AG09309 (cell line): ENCODE measurements at places on chromosomes 6 and 20.
A peak's percentile ranks its signal among the peaks of the same experiment; 100 is the strongest.

DNA sequence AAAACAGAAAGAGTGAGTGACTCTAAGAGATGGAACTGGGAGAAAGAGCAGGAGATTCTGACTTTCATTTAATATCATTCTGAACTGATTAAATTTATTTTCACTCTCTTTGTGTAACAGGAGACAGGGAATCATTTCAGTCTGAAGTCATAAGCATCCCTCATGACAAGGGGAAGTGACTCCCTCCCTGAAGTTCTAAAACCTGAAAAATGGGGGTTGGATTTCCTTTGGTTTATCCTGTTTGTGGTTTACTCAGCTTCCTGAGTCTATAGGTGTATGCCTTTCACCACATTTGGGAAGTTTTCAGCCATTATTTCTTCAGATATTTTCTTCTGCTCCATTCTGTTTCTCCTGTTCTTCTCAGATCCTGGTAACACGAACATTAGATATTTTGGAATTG, 3.4 kb upstream of the FKBP1A start:
- DNase-seq: no peak

DNA sequence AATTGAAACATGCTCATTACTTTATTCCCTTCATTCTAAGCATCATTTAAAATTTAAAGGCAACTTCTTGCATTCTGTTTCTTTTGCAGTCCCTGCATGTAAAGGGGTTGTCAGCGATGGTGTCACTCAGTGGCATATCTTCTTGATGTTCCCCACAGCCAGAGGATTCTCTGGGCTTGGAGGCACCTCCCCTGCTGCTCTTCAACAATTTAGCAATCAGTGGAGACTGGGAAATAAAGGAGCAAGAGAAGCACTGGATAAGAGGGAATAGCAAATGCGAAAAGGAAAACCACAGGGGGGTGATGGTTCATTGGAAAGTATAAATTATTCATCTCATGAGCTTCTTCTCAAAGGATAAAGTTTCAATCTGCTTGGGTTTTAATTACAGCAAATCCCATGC, 30.7 kb upstream of the MC3R start:
- DNase-seq: no peak

- no peak for DNase-seq
These were observed 544 bp upstream of the TP53INP2 start for GRCh38 chr20:34703424-34704176.

- no peak for DNase-seq
These were observed 197.4 kb upstream of the PRSS16 start for GRCh38 chr6:27049863-27050781.

- DNase-seq: no peak
These were observed 400.8 kb upstream of the CHD6 start for GRCh38 chr20:42018979-42019378.

DNA sequence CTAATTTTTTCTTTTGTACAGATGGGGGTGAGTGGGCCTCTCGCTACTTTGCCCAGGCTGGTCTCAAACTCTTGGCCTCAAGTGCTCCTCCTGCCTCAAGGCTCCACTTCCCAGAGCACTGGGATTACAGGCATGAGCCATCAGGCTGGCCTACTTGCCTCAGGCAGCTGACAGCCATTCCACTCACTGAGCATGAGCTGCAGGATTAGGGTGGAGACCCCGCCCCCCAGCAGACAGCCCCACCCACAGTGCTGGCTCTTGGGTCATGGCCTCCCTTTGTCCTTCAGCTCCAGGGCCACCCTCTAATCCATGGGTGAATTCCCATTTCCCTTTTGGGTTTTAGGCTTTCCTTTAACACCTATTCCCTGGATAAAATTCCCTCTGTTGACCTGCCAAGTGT, 82.1 kb downstream of the BFSP1 start:
- no peak for DNase-seq

- no peak for DNase-seq
These were observed 191.6 kb upstream of the SUPT3H start for GRCh38 chr6:45569210-45569945.

DNA sequence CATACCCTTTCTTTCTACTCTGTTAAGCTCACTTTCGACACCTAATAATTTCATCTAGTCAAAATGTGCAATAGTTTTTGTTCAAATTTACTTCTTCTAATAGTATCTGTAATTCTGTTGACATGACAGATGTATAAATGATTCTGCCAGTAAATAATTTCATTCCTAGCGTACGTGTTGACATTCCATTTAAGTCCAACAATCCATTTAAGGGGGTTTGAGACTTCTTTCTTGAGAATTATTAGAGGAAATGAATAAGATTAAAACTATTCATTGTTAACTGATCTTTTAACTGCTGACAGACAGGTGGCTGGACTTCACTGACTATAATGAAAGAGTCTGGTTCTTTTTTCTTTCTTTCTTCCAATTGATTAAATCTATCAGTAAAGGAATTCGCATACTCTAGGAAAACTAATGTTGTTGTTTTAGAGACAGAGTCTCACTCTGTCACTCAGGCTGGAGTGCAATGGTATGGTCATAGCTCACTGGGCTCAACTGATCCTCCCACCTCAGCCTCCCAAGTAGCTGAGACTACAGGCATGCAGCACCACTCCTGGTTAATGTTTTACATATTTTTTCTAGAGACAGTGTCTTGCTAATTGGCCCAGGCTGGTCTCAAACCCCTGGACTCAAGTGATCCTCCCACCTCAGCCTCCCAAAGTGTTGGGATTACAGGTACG, 55.9 kb downstream of the MAP3K5 start:
- DNase-seq: no peak

DNA sequence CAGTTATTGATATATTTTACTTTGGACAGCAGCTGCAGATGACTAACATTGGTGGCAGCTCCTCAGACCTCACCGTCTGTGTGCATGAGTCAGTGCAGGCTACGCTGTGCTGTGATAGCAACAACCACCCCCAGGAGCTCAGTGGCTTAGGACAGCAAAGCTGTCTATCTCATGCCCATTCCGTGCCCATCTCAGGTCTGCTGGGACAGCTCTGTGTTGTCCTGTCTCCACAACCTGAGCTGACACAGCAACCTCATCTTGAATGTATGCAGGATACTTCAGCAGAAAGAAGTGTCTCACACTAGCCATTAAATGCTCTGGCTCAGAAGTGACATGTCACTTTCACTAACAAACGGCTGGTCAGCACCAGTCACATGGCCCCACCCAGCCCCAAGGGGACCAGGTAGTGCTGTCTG, 47.7 kb downstream of the BANF2 start:
- DNase-seq: peak; percentile 57

GRCh38 chr6:76250666-76251065, 178.2 kb upstream of the IMPG1 start:
- no peak for DNase-seq

DNA sequence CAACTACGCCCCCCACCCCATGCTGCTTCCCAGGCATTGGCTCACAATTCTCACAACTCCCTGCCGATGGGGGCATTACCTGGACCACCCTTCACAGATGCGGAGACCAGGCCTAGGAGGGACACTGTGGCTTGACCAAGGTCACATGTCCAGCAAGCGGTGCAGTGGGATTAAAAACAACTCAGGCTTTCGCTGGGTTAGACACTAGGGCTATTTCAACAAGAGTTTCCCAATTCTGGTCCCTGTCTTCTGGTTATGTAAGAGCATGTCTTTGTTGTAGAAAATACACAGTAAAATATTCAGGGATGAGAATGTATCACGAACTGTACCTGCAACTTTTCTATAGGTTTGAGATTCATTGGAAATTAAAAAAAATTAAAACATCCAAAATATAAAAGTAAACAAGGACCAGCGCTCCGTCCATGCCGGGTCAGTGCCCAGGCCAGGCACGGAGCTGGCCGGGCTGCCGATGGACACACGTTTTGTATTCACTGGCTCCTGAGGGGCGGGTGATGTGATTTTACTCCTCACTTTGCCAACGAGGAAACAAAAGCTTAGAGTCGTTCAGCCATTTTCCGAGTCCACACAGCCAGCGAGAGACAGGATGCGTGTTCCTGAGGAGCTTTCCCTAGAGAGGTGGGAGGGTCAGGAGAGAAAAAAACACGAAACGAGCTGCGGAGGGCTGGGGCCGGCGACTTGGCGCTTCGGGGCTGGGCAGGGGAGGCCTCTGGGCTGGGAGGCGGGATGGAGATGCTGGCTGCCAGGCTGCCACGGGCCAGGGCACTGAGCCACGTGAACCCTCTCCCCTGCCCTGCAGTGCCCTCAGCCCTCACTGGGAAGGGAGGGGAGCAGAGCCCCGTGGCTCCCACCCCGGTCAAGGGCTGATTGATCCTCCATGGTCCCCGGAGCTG, 17.1 kb upstream of the VSTM2L start:
- no peak for DNase-seq

- DNase-seq: no peak
These were observed 211.7 kb downstream of the LMBRD1 start for GRCh38 chr6:69584913-69585729.

GRCh38 chr20:9093218-9093957, 24.5 kb downstream of the PLCB4 start:
- no peak for DNase-seq

GRCh38 chr20:38115205-38115604, 49.9 kb downstream of the TGM2 start:
- DNase-seq: no peak

DNA sequence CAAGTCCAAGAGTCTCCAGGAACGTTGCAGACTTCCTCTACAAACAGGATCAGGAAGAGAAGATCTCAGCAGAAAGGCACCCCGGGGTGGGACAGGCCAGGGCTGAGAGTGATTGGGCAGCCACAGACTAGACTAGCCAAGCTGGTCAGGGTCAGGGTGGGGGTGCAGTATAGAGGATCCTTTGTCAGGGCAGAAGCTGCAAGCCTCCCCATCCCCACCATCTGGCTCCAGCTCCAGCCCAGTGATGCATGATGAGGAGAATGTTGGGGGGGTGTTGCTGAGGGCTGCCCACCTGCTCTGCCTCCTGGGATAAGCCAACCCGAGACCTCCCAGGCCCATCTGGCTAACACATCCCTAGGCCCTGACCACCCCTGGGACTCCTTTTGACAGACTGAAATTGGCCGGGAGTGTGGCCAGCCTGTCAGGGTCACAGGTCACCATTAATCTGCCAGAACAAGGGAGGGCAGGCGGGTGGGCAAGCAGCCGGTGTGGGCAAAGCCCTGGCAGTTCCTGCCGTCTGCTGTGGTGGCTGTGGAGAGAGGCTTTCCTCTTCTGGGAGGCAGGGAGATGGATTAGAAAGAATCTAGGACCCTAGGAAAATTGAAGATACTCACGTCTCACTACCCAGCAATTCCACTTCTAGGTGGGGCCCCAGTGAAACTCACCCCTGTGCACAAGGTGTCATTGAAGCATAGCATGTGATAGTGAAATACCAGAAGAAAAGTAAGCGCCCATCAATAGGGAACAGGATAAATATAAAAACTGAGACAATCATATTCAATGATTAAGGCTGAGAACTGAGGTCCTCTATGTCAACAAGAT, 22.1 kb upstream of the SNTA1 start:
- DNase-seq: no peak

DNA sequence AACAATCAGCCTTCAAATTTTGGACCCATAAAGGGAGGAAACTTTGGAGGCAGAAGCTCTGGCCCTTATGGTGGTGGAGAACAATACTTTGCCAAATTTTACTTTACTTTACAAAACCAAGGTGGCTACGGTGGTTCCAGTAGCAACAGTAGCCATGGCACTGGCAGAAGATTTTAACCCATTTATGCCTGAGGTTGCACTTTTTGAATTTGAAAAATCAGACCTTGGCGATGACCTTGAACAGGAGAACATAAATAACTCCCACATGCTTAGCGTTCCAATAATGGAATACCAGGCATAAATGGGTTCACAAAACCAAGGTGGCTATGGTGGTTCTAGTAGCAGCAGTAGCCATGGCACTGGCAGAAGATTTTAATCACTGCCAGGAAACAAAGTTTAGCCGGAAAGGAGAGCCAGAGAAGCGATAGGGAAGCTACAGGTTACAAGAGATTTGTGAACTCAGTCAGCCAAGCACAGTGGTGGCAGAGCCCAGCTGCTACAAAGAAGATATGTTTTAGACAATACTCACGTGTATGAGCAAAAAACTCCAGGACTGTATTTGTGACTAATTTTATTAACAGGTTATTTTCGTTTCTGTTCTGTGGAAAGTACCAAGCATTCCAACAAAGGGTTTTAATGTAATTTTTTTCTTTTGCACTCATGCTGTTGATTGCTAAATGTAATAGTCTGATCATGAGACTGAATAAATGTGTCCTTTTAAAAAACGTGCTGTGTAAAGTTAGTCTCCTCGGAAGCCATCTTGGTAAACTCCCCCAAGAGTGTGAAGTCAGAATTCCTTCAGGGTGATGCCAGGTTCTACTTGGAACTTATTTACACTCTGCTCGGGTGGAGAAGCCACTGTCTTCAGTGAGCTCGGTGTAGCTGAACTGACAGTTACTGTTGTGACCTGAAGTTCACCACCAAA, 6.7 kb downstream of the SFT2D1 start:
- no peak for DNase-seq

DNA sequence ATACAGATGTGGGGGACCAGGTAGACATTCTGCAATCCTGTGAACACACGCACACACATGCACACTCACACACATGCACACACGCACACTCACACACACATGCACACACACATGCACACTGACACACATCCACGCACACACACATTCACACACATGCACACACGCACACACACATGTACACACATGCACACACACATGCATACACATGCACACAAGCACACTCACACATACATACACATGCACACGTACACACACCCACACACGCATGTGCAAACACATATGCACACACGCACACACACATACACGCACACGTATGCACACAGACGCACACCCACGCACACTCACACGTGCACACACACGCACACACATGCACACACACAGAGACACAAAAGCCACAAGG, 14.3 kb upstream of the GGTLC1 start:
- no peak for DNase-seq

DNA sequence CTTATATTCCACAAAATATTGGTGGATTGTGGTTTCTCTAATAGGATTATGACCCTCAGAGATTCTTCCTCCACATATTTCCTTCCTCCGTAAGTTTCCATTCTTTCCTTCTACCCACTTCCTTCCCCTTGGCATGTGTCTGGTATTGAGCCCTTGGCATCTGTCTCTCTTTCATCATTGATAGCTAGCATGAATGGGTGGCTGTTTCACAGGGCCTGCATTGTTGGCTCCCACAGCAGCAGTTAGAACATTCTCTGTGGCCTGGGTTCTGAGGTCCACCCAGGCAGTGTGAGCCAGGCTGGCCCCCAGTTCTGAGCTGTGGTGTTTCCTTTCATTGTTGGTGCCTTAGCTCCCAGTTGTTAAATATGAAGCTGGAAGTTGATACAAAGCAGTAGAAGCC, 125.3 kb downstream of the ANKS1A start:
- no peak for DNase-seq

DNA sequence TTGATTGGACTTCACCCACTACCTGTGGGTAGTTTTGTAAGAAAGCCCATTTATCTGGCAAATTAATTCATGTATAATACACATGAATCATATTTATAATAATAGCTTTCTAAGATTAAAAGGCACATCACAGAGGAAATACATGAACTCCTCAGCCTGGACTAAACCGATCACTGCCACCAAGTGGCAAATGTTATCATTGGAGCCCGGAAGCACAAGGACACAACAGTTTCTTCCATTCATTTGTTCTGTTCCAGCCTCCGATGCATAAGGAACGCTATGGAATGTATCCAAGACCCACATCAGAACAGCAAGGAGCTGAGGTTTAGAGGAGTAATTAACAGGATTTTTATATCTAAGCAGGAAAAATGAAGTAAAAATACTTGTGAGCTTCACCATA, 13.9 kb upstream of the IPCEF1 start:
- no peak for DNase-seq
